ENCODE measurements at places on chromosomes 16 and 17.

- no peak for DNase-seq
Measured at GRCh38 chr17:40646791-40647623, 611 bp downstream of the SMARCE1 start.

DNA sequence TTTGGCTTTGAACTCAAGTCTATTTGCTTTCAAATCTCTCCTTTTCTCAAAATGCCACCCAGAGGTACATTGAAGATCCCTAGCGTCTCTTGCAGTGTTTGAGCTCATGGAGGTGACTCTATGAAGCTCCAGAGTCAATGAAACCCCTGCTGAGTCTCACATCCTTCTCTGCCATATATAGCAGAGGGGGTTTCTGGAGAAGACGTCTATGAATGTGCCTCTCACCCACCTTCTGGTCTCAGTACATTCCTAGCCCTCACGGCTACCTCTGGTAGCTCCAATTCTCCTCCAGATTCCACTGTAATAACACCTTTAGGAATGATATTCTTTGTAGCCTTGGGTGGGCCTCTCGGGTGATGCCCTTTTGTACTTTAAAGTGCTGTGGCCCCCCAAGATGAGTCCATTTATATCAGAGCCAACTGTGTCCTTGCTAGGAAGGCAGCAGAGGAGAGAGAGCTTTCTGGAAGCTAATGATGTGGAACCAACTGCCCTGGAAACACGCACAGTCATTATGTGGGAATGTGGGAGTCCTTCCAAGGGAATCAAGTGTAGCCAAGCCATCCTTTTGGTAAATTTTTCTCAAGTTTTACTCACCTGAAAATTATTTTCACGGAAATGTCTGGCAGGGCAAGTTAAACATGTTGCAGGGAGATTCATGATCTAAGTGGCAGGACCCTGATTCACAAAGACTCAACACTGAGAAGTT, 123.4 kb downstream of the ASIC2 start:
- DNase-seq: no peak

GRCh38 chr16:4303973-4304372, 11.9 kb upstream of the GLIS2 start:
- no peak for DNase-seq

DNA sequence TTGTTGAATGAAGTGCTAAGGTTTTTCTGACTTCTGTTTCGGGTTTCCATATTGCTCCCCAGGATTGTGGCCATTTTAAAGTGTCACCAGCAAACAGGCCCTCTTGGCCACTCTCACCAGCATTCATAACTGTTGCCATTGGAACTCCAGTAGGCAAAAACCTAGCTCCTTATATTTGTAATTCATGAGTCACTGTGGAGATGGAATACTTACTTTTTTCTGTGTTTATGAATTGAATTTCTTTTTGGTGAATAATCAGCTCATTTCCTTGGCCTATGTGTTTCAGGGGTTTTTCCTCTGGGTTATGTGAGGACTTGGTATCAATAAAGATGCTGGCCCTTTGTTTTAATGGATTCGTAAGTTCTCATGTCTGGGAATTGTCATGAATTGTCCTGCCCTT, 255.1 kb downstream of the SNX29 start:
- DNase-seq: no peak

GRCh38 chr17:35735036-35735805, 3.8 kb downstream of the RASL10B start:
- DNase-seq: no peak

DNA sequence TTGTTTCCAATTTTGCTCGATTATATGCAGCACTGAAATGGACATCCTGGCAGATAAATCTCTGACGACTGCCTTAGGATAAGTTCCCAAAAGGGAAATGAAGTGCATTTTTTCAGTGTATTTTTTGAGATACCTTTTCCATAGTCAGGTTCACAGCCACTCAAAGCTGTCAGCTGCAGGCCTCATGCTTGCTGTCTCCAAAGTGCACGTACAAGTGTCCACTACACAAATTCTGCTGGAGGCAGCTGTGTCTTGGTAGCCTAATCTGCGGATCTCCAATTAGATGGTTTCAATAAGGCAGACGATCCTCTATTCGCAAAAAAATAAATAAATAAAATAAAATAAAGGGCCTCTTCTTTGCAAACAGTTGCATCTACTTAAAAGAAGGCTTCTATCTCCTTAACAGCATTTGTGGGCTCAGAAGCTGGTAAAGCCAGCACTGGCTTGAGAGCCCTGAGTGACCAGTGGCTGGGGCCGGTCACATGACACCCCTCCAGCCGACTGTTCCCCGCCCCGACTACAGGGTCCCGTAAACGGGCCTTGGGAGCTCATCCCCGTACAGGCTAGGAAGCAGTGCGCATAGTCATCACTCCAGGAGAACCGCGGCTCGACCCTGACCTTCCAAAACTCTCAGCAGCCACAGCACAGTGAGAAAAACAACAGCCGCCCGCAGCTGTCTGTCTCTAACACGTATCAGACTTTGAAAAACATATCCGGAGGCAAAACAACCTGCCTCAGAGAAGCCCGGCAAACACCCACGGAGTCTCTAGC, 18.8 kb downstream of the RPH3AL start:
- no peak for DNase-seq

GRCh38 chr16:55622930-55623561, 32.7 kb upstream of the SLC6A2 start:
- DNase-seq: no peak

DNA sequence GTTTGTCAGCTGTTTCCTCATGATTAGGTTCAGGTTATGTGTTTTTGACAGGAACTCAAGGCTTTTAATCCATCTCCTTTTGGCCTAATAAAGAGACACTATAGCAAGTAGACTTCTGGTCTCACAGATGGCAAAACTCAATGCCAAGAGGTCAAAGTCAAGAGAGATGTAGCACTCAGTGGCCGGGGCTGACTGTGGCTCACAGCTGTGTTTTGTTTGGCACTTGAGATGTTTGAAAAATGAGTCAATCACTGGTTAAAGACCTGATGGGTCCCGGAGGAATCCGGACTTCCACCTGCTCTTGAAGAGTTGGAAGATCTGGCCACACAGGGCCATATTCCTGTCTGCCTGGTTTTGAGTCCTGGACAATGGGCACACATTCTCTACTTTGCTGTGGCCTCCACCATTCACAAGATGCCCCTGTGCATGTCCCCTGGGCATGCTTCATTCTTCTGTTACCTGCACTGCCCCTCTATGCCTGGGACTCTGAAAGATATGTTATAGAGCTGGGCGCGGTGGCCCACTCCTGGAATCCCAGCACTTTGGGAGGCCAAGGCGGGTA, 210.3 kb downstream of the SNX29 start:
- DNase-seq: no peak

DNA sequence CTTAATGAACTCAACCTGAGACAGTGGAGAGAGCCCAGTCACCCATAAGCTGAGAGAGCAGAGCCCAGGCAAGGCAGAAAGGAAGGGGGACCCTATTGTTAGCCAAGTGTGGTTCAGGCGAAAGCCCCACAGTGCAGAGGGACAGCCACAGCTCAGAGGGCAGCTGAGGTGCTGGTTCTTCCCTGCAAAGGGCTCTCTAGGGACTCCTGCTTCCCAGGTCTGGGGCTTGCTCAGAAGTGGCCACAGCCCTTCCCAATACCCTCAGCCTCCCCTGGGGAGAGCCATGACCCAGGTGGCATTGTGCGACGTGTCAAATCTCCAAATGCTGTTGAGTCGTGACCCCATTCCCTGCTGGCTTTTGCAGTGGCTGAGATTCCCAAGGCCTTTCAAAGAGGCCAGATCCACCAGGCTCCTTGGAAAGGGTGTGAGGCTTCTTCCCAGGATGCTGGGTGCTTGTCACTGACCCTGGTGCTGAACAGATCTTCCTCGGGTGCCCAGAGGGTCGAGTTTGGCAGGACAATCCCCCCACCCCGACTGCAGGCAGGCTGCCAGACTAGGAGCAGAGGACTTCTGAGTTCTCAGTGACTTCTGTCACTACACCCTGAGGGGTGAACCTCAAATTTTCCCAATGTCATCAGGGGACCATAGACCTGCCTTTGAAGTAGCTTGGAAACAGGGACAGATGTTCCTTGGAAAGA, 2.5 kb upstream of the CCL17 start:
- no peak for DNase-seq

GRCh38 chr16:48381201-48381600, 4.0 kb downstream of the SIAH1 start:
- DNase-seq: no peak

- DNase-seq: no peak
Measured at GRCh38 chr16:20954574-20954973, 54.0 kb downstream of the LYRM1 start.

GRCh38 chr16:2148714-2149629, 547 bp downstream of the RAB26 start:
- no peak for DNase-seq

DNA sequence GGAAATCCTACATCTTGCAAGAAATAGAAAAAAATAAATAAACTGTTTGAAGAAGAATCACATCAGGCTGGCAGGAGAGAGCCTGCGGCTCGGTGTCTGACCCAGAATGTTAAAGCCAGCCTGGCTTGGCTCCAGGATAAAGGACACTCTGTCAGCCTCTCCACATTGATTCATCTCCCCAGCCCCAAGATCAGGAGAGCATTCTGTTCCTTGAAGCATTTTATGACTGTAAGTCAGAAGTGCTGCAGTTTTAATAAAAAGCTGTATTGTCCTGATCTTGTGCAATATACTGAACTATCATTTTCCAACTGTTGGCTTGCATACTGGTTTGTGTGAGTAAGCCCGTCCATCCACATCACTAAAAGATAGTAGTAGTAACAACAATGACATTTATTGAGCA, 426.6 kb downstream of the HAPSTR1 start:
- no peak for DNase-seq

- DNase-seq: no peak
Measured at GRCh38 chr16:1612320-1613111, at the start of gene CRAMP1. Gene CRAMP1 (plus strand): TSS chr16:1612360. CDS start chr16:1614640, 2,280 bp downstream.

DNA sequence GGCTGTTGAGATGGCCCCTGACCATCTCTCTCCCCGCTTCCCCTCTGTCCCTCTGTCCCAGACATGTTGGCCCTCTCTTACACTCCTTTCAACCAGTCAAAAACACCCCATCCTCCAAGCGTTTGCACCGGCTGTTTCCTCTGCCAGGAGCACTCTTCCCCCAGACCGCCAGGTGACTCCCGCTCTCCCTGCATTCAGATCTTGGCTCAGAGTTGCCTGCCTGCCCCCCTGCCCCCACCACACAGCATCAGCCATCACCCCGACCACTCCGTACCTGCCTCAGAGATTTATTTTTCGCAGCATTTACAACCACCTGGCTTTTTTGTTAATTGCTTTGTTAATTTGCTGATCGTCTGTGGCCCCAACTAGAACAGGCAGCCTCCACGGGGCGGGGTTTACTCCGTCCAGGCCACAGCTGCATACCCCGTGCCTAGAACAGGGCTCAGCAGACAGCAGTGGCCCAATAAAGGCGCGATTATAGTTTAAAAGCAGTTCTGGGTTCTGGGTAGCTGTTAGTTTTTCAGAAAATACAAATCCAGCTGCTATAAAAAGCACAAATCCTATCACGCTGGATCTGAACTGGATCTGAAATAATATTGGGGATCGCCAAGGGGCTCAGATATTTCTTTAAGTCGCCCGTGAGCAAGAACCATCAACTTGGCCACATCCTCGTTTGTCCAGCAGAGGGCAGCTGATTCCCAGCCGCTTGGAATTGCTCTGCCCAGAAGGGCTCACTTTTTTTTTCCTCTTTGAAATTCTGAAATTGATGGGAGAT, 173.6 kb downstream of the IRF8 start:
- DNase-seq: no peak

DNA sequence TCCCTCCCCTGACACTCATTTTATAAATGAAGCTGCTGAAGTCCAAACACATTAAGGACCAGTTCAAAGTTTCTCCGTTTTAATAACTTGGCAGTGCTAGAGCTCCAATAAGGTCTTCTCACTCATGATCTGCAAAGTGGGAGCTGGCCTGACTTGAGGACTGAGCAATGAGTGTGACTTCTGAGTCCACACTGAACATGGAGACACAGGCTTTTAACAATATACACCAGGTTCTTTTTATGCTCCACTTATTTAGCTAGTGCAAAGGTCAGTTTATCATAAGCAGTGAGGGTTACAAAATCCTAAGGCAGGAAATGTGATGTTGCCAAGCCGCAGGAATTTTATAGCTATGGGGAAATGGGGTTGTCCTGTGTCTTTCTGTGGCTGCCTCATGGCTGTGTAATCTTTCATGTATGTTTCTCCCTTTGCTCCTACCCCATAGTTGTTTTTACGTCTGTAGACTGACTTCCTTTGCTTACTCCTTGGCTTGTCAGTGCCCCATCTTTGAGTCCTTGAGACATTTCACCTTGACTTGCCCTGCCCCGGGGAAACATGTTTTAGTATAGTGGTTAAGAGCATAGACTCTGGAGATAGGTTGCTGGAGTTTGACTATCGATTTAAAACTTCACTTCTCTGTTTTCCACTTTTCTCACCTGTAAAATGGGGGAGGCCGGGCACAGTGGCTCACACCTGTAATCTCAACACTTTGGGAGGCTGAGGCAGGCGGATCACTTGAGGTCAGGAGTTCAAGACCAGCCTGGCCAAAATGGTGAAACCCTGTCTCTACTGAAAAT, 12.2 kb upstream of the MMD start:
- DNase-seq: no peak
